ENCODE measurements at places on chromosomes 7 and 10. TPM values are rescaled to one million over a fixed set of nuclear protein-coding genes. Genes with fewer than 3 reads are reported as not detected.

GRCh38 chr10:103699611-103700435 lies 155.6 kb downstream of the SH3PXD2A start:
- DNase-seq = no peak

Gene SEMA3C
- 83.8 TPM for total RNA-seq

Gene PDK4
- total RNA-seq = 309 TPM

DNA sequence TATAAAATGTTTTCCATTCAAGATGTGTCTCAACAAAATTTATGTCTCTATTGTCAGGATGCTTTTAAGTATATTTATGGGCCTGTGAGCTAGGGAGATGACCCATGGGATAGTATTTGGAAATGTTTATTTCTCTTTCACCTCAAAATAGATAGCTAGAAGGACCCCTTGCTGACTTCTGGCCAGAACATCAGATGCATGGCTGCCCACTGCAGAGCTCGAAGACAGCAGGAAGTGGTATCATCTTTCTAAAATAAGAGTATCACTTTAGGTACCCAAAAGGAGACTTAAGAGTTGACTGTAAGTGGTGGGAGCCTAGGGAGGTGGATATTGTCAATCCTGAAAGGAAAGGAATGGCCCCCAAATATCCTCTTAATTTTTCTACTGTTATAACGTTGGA lies 264.4 kb downstream of the NEBL start:
- DNase-seq = no peak

Gene KEL
- not detected for total RNA-seq

DNA sequence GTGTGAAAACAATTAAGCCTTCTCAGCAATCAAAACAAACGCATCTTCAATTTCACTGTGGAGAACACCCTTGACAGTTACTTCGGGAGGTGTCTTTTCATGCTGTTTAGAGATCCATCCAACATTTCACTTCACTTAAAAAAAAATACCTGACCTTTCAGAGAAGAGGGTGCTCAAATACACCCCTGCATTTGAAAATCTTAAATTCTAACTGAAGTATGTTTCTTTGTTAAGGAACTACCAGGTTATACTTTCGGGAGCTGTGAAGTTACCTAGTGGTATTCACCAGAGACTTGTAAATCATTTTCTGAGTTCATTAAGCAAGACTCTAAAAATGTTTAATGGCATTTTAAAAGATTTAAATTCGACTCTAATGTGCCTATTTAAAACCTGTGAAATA lies 38.8 kb downstream of the CNPY1 start:
- DNase-seq = no peak

Gene UBE3C
- 75.5 TPM for total RNA-seq

Gene DNAJC9
- 8.2 TPM for total RNA-seq

Gene UTF1
- not detected for total RNA-seq

- DNase-seq = peak; percentile 8
Measured at GRCh38 chr7:82700741-82701140, 257.2 kb upstream of the CACNA2D1 start.

Gene GRID1
- total RNA-seq = 1.6 TPM

Data from transverse colon (tissue), 4 donors.